Stimulated activated CD4-positive, alpha-beta T cell treated with anti-CD3 and anti-CD28 coated beads, TNF-alpha, amount 100 ng/mL, for 4 hours (primary cell): ENCODE measurements at places on chromosomes 4 and X.

DNA sequence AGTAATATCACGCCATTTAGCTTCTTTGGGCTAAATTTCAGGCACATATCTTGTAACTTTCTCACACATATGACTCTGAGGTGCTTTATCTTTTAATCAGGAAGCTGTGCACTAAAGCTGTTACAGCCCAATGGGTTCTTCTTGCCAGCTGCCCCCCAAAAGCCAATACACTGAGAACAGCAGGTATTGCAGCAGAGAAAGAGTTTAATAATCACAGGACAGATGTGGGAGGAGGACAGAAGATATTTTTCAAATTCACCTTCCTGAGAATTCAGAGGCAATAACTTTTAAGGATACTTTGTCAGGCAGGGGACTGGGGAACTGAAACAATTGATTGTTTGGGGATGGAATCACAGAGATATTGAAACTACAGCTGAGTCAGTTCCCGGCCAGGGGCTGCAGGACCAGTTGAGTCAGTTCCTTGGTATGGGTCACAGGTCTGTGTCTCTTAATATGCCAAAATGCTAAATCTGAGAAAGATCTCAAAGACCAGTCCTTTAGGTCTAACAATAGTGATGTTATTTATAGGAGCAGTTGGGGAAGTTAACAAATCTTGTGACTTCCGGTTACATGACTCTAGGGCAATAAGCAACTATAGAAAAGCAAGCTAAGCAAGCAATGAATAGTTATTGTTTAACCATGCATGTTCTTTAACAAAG is 28.1 kb downstream of the DDIT4L start:
- DNase-seq, result no peak

GRCh38 chr4:25567253-25567652 is 88.4 kb upstream of the SLC34A2 start:
- DNase-seq, result no peak

- DNase-seq, result no peak
These were observed 83.5 kb upstream of the SPIN4 start for GRCh38 chrX:63434665-63435064.

DNA sequence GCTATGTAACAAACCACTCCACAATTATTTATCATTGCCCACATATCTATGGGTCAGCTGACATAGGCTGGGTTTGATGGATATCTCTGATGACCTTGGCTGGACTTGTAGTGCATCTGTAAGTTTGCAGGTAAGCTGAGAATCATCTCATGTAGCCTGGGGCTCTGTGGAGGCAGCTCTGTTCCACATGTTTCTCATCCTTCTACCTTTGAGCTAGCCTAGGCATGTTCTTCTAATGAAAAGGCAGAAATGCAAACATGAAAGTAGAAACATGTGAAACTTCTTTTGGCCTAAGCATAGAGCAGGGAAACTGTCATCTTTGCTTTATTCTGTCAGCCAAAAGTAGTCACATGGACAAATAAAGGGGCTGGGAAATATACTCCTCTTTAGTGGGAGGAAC is 18.2 kb downstream of the MRPL1 start:
- DNase-seq, result no peak
